Activated CD4-positive, CD25-positive, alpha-beta regulatory T cell treated with anti-CD3 and anti-CD28 coated beads, Interleukin-2, amount 50 U/mL, for 24 hours (primary cell): ENCODE measurements at places on chromosomes 16 and 17.

- ATAC-seq = no peak
Observed at GRCh38 chr16:73051226-73051625, 3.3 kb upstream of the ZFHX3 start.

DNA sequence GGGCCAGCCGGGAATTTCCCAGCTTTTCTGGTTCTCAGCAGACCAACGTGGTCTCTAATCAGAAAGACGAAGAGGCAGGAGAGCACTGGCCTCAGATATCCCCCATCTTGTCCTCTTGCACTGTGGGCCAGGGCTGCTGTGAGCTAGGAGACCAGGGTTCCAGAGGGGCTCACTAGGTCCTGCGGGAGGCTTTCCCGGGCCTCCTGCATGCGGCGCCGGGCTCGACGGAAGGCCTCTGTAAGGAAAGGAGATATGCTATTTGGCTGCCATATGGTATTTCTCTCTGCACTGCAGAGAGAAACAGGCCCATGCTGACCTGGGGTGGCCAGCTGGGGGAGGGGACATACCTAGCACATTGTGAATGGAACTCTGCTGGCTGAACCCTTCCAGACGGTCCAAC is 13.1 kb downstream of the MKS1 start:
- no peak for ATAC-seq

- ATAC-seq = no peak
Observed at GRCh38 chr16:67339453-67339852, 12.8 kb downstream of the LRRC36 start.

- no peak for ATAC-seq
Observed at GRCh38 chr17:4544951-4545216, 10.3 kb downstream of the MYBBP1A start.

GRCh38 chr16:68079376-68079625 is 5.9 kb upstream of the NFATC3 start:
- no peak for ATAC-seq
